Activated CD8-positive, alpha-beta T cell treated with anti-CD3 and anti-CD28 coated beads for 36 hours (primary cell): ENCODE measurements at places on chromosomes 6 and 20.
A peak's percentile ranks its signal among the peaks of the same experiment; 100 is the strongest.

- no peaks in the 10 kb centered on the region for H3K27me3 ChIP-seq
- H3K4me3 ChIP-seq = no peak overlapping the region
- peaks cover 22% of the 10 kb centered on the region for H3K36me3 ChIP-seq
- no peak overlapping the region for H3K27ac ChIP-seq
These were observed 23.0 kb downstream of the SYNJ2 start for GRCh38 chr6:158004701-158005095.

DNA sequence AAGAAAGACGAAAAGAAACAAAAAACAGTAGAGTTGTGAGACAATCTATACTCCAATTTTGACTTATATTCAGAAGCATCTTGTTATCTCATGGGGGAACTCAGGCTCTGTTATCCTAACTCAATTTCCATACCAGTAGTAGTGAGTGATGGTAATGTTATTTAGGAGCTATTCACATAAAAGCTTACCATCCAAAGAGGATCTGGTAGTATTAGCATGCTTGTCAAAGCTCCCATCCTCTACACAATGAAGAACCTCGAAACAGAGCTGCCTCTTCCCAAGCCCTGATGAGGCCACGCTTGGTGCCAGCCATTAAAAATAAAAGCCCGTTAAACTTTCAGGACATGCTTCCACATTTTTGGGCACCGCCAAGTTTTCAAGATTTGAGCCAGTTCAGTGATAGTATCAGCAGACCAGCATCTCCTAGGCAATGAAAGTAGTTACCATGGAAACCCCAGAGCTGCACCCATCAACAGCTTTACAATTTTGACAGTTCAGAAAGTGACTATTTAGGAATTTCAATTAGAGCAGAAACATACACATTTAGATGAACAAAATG is 173.3 kb downstream of the CD83 start:
- no peak overlapping the region for H3K4me3 ChIP-seq

- H3K36me3 ChIP-seq = peaks cover 3% of the 10 kb centered on the region
- peaks cover 51% of the 10 kb centered on the region for H3K27me3 ChIP-seq
- H3K27ac ChIP-seq = peak overlapping the region; percentile 96
- H3K4me3 ChIP-seq = peak overlapping the region; percentile 75
- peaks cover 17% of the 10 kb centered on the region for H3K4me1 ChIP-seq
These were observed 525 bp upstream of the MAK start for GRCh38 chr6:10838794-10839333.

- DNase-seq = no peak
- peaks cover 7% of the 10 kb centered on the region for H3K4me1 ChIP-seq
- no peak overlapping the region for H3K4me3 ChIP-seq
- H3K36me3 ChIP-seq = no peaks in the 10 kb centered on the region
- peaks cover 20% of the 10 kb centered on the region for H3K27me3 ChIP-seq
- no peak overlapping the region for H3K27ac ChIP-seq
These were observed 1.1 kb upstream of the TGM2 start for GRCh38 chr20:38165966-38166702.
